ENCODE measurements at places on chromosomes 13 and 19.

GRCh38 chr19:48489608-48490216, 20.5 kb downstream of the CYTH2 start:
- DNase-seq = peak; percentile 86

DNA sequence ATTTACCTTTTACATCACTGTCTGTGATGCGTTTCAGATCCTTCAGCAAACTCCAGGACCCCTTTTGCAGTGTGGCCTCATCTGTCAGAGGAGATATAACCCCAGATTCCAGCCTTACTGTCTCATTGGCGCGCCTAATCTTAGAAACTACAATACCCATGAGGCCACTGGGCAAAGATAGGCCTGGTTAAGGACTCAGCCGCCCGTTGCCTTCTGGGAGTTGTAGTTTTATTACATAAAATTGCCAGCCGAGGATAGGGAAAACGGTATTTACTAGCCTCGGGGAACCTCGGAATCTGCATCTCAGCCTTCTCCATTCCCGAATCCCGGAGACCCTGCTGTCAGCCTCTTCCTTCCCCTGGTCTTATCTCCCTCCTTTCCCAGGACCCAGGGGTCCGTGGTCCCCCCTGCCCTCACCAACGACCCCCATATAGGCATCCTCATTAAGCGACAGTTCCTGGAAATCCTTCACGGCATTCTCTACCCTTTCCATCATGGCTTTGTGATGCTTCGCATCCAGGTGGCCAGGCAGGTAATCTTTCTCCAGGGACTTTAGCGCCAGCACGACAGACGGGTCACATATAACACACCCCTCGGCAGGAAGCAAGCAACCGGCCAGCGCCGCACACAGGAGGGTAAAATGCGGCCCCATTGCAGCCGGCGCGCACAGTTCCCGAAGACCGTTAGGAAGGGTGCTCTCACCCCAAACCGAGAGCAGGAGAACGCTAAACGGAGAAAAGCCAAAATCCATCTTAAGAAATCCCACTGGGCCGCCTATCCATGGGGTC, 1.3 kb downstream of the IZUMO1 start:
- peak; percentile 65 for DNase-seq

DNA sequence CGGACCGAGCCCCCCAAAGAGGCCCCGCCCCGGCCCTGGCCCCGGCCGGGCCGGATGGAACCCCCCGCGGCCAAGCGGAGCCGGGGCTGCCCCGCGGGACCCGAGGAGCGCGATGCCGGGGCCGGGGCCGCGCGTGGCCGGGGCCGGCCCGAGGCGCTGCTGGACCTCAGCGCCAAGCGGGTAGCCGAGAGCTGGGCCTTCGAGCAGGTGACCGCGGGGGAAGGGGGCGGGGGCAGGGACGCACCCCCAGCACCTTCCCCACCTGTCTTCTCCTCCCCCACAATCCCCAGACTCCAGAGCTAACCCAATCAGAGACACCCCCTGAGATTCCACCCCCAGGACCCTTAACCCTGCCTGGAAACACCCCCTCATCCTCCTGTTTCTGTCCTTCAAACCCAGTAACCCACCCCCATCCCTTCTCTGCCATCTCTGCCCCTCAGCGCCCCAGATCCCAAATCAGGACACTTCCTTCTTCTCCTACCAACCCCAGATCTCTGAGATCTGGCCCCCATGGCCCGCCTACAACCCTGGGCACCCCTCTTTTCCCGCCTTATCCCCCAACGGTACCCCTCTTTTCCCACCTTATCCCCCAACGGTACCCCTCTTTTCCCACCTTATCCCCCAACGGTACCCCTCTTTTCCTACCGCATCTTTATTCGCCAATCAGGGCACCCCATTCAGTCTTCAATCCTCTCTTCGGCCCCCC, 505 bp downstream of the ZSWIM4 start:
- DNase-seq = no peak

GRCh38 chr19:23542562-23542961, 144.4 kb downstream of the ZNF675 start:
- no peak for DNase-seq

DNA sequence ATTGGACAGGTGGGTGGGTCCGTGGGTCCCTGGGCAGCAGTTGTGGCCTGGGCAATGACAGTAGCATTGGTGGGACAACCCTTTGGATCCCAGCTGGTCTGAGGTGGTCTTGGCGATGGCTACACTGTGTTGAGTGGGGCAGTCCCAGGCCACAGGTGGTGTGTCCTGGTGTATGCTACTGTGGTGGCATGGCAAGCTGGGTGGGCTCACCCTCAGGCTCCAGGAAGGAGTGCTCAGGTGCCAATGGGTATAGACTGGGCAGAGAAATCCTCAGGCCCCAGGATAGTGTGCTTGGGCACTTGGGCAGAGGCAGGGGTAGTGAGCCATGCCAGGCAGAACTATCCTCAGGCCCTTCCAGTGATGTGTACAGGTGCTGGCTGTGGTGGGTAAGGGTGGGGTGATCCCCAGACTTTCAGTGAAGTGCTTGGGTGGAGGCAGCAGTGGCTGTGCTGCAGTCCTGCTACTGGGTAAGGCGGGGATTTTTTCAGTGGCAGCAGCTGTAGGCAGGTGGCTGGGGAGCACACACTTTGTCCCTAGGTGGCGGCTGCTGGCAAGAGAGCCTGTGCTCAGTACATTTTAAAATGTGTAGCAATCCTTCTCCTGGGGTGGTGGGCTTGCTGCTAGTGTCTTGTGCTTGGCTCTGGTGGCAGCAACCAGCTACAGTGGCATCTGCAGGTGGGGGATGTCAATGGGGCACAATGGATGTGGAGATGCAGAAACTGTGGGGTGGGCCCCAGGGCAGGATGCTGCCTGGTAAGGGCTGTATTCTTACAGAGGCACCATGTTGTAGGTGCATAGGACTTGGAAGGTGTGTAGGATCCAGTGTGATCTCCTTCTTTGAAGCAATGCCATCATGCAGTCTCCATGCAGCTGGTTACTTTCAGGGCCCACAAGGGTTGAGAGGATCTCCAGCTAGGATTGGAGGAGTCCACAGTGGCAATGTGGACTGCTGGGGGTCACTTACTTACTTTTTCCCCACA, 64.9 kb downstream of the DNAJC3 start:
- DNase-seq = no peak

DNA sequence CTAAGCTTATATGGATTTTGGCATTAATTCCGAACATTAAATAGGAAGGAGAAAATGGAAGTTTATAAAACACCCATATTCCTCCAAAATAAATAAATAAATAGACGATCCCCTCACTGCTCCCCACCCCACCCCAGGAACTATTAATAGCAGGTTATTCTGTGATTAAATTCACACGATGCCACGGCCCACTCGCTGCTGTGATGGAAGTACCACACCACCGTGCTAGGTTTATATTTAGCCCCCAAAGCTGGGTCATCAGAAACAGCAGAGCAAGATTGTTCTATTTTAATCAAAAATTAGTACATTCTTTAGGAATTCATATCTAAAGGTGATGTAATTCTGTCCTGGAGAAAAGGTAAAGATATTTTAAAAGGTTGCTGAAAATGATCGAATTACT, 65.4 kb downstream of the CCDC70 start:
- DNase-seq = no peak

DNA sequence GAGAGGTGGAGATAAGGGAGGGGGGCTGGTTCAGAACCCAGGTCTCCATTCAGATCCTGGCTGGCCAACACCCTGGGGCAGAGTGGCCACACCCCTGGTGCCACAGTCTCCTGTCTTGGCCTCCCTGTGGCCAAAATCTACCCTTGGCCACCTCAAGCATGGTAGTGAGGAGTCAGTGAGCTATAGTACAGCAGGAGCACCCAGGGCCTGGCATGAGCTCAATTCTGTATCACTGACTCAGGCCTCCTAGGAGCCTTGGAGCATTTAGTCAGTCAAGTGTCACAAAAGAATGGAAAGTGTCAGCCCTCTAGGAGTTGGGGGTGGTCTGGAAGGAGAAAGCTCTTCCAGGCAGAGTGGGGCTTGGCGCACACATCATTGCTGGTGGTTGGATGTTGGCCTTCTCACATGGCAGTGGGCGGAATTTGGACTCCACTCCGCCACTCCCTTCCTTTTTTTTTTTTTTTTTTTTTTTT, 6.6 kb upstream of the CD79A start:
- DNase-seq = no peak

GRCh38 chr19:42003506-42004294, 9.7 kb upstream of the ATP1A3 start:
- no peak for DNase-seq

DNA sequence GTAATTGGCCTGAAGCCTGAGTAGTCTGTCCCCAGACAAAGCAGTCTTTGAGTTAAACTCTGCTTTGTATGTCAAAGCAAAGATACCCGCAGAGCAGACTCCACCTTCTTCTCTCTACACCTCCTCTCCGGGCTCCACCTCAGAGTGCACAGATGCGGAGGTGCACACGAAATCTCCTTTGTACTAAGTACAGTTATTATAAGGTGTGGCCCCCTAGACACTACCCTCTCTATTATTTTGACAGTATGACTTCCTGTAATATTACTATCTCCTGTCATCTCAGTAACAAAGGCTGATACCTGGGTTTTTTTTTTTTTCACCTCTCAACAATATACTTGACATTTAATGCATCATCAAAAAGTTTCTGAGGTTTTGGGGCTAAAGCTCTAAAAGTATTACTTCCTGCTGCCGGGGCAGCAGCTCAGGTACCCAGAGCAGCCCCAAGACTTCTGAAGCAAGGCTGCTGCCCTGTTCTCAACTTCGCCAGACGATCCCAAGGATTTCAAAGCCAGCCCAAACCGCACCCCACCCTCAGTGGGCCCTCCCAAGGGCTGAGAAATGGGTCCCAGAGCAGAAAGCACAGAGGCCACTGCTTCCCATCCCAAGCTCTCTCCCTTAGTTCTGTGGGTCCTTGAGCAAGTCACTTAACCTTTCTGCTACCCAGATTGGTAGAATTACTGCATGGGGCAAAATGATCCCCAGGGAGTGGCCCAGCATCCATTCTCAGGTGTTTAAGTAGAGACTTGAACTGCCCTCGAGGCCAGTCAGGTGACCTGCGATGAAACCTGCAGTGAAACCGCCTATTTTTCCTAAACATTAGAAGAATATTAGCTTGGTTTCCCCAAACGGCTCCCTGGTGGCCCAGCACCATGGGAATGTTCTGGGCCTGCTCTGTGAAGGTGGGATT, 180.6 kb downstream of the FOXO1 start:
- DNase-seq = no peak

DNA sequence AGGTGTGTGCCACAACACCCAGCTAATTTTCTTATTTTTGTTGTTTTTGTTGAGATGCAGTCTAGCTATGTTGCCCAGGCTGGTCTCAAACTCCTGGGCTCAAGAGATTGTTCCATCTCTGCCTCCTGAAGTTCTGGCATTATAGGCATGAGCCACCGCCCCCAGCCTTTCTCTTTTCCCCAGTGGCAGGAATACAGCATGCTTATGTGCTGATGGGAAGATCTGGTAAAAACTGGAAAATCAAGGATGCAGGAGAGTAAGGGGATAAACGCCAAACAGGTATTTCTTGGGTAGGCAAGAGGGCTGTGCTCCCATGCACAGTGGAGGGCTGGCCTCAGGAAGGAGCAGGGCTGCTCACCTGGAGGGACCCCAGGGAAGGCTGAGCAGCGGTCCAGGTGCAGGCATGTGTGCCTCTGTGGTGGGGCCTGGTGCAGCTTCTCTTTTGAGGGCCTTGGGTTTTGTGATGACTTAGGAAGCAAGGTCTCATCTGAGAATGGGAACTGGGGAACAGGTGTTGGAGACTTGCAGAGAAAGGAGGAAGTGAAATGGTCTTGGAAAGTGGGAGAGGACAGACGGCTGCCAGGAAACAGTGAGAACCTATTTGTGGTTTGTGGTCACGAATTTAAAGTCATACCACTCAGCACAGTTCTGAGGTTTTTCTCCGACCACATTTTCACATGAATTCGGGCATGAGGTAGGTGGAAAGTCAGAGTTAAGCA, 106.5 kb downstream of the TEX26 start:
- peak; percentile 84 for DNase-seq

Data from RPMI8226 (cell line).